ACHN (cell line): ENCODE measurements at places on chromosomes 1 and 21.

DNA sequence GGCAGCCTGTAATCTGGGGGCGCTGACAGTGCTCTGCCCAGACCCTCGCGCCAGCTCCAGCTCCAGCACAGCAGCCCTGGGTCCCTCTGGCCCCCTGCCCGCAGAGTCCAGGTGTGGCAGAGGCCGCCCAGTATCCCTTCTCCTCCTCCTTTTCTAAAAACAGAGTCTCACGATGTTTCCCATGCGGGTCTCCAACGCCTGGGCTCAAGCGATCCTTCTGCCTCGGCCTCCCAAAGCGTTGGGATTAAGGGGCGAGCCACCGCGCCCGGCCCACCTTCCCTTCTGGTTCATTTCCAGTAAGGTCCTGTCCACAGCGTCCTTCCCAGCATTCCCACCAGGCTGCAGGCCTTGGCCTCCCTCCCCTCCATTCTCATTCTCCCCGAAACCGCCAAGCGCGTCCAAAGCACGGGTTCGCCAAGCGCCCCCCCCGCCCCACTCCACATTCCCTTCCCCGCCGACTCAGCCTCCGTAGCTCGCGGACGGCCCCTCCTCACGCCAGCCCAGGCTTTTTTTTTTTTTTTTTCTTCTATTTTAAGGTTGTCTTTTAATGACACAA, 2.0 kb upstream of the PCBP3 start:
- DNase-seq = no peak

- no peak for DNase-seq
Measured at GRCh38 chr1:36446271-36446670, 4.0 kb downstream of the OSCP1 start.

DNA sequence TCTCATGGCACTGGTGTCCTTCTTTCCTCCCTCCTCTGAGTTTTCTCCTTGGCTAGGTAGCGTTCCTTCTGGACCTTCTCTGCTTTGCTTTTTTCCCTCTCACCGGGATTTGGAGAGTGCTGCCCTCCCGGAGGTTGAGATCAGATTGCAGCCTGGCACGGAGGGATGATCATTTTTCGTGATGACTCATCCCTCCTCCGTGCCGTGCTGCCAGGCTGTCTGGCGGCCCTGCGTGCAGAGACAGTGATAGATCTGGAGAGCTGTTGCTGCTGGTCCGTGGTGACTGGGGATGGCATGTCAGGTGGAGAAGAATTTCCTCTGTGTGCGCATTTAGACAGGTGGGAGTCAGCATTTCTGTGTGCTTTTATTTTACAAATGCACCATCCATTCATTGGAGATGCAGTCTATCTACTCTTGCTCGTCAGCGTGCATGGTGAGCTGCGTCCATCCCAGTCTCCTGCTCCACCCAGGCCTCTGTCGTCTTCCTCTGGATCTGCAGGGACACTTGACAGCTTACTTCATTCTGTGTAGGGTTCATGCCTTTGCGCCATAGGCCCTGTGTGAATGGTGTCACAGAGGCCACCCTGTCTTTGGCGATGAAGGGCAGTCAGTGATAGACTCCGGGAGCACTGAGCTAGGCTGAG, 104.4 kb downstream of the PCBP3 start:
- DNase-seq = peak; percentile 38

GRCh38 chr1:44616284-44616990, 57.8 kb downstream of the TMEM53 start:
- no peak for DNase-seq

- DNase-seq = peak; percentile 63
Measured at GRCh38 chr1:94463765-94464330, 45.7 kb downstream of the ABCD3 start.

GRCh38 chr1:45542591-45542990, 8.0 kb upstream of the AKR1A1 start:
- no peak for DNase-seq

GRCh38 chr1:30029677-30030076, 693.7 kb downstream of the MATN1 start:
- DNase-seq = no peak

- DNase-seq = peak; percentile 91
Measured at GRCh38 chr1:161962091-161962887, 61.4 kb downstream of the OLFML2B start.
